ENCODE measurements at places on chromosomes 1 and 21.
A peak's percentile ranks its signal among the peaks of the same experiment; 100 is the strongest.

GRCh38 chr1:167173516-167174184, 47.0 kb upstream of the POU2F1 start:
- DNase-seq = peak; percentile 27

DNA sequence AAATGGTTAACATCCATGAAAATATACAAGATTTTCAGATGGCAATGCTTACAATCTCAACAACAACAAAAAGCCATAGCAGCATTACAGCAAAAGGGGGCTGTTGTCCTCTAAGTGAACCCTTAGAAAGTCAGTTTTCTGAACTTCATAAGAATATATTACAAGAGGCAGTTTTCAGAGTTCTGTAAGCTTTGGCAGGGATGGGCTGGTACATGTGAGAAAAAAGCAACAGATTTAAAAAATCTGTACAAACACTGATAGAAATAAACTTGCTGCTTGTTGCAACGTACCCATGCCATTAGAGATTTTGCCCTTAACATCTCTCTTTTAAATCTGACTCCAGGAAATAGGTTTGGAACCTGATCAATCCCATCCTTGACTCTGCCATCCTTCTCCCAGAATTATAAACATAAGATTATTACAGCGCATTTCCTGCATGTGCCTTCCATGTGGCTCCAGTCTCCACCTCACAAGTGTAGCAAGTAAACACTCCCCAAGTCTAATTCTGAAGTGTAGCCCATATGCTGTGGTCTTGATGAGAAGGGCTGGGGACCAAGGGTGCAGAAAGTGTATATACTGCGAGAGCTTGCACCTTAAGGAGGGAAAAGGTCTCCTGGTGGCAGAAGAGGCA, 101.4 kb upstream of the TSPAN2 start:
- no peak for DNase-seq

- no peak for DNase-seq
These were observed 79.1 kb upstream of the PLPPR4 start for GRCh38 chr1:99185196-99185595.

DNA sequence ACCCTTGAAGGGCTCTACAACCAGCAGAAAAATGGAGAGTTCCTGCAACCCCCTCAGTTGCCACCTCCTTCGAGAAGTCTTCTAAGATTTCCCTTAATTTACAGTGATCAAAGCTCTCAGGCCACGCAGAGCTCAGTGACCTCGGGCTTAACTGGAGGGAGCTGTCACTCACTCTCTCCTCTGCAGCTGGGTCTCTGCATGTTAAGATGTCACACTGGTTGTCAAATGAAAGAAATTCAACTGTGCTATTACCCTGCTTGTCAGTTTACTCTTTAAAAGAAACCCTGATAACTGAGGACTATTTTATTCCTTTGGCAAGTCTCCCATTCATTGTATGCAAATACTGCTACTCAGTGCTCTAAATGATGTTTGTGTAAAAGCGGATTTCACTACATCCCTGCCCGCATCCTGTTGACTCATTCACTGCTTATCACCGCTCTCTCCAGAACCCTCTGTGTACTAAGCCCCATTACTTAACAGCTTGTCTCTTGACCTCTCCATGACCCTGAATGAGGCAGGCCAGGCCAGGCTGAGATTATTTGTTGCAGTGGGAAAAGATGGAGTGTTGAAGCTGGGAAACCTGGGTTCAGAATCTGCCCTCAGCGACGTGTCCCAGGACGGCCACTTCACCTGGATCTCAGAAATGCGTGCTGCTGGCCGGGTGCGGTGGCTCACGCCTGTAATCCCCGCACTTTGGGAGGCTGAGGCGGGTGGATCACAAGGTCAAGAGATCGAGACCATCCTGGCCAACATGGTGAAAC, 13.7 kb downstream of the DHRS3 start:
- DNase-seq = peak; percentile 100

GRCh38 chr1:15124362-15125100, 29.0 kb upstream of the TMEM51 start:
- DNase-seq = no peak

DNA sequence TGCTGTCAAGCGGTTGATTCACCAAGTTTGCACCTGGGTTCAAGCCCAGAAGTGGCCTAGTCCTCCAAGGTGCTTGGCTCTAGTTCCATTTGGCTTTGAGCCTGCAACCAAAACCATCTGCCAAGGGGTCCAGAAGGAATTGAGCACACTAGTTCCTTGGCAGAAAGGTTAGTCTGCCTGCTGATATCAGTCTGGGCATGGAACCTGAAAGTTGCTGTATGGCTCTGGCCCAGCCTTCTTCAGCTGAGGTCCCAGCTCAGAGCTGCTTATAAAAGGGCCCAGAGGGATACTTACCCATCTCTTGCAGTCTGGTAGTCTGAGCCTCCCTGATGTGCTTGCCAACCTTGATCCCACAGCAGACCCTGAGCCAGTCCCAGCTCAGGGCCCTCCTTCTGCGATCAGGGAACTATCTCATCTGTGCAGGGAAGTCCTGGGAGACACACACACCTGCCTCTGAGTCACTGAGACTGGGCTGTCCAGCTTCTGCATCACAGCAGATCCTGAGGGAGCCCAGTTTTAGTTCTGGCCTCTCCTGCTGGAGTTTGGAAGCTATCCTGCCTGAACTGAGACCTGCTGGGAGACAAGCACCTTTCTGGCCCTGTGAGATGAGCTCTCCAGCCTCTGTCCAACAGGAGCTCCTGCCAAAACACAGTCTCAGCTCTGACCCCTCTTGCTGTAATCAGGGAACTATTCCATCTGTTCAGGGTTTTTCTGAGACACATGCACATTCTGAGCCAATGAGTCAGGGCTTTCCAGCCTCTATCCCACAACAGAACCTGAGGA, 75.8 kb downstream of the CTH start:
- peak; percentile 79 for DNase-seq

DNA sequence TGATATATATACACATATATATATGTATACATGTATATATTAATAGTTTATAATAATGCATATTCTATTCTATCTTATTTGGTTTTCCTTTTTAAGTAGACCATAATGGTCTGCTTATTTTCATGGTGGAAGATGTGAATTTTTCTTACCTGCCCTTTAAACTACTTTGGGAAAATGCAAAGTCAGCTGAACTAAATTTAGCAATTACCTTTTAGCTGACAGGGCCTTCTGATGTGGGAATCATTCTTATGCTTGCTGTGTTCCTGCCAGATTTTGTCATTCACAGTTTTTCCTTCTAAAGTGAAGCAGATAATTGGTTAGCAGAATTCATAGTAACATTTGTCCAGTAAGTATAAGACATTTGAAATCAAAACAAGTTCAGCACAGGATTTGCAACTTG, 63.2 kb upstream of the SAMSN1 start:
- DNase-seq = no peak
